Smooth muscle cell of the coronary artery (primary cell): ENCODE measurements at places on chromosomes 13 and 19. TPM values are rescaled to one million over a fixed set of nuclear protein-coding genes. Genes with fewer than 3 reads are reported as not detected.

The CALR gene
- 1,958 and 2,935 TPM in 2 replicates for total RNA-seq

The FAM98C gene
- total RNA-seq = 5.6 and 7.5 TPM in 2 replicates

The POLD1 gene
- total RNA-seq = 19.1 and 34.3 TPM in 2 replicates

The BIVM gene
- total RNA-seq = 9.0 and 12.3 TPM in 2 replicates

The MBD3L5 gene
- not detected in 2 replicates for total RNA-seq

The CA11 gene
- total RNA-seq = 1.1 and 4.0 TPM in 2 replicates

The LILRB3 gene
- not detected in 2 replicates for total RNA-seq

The TEX26 gene
- not detected in 2 replicates for total RNA-seq

The ZNF253 gene
- total RNA-seq = 1.1 and 2.7 TPM in 2 replicates

The IFNL1 gene
- total RNA-seq = not detected in 2 replicates

The SIAH3 gene
- not detected in 2 replicates for total RNA-seq

The TBXA2R gene
- 1.4 and 1.5 TPM in 2 replicates for total RNA-seq
